ENCODE measurements at places on chromosomes 1 and 21.

DNA sequence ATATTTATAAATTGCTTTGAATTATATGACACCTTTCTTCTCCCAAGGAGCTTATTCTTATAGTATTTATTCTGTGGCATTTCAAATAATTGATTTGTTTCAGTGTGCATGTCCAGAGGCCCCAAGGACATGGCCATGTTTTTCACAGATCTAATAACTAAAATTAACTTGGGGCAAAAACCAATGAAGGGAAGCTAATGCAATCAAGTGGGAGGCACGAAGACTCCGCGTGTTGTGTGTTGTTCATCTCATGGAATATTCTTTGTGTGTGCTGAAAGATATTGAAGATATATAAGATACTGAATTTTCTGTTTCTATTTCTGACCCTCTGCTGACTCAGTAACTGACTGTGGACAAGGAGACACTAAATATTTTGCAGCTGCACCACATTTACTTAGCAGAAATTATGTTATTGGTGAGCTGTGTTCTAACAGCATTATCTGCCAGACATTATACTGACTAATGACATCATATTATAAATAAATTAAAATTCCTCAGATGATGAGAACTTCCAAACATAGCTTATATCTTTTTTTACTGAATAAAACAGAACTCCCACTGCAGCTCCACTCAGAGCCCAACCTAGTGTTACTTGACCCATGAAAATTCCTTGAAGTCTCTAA lies 519.3 kb upstream of the CXADR start:
- no peaks in the 10 kb centered on the region for H3K4me1 ChIP-seq
- H3K27me3 ChIP-seq, result no peaks in the 10 kb centered on the region
- H3K4me3 ChIP-seq, result no peak overlapping the region
- DNase-seq, result no peak
- no peak overlapping the region for H3K27ac ChIP-seq

DNA sequence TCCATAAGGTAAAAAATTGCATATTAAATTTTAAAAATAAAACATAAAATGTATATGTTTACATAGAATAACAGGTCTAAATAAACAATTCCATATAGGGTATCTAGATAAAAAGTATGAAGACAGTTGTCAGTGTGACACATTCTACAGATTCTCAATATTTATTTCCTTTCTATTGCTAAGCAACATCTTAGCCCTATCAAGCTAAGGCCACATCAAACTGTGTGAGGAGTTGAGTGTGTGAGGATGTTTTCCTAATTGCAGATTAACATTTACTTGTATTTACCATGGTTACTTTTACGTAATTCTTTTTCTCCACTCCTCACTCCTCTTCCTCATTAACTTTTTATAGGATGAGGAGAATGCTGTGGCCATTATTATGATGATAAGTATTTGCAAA lies 41.9 kb upstream of the MCOLN3 start:
- no peak for DNase-seq
- H3K27ac ChIP-seq, result no peak overlapping the region
- no peaks in the 10 kb centered on the region for H3K36me3 ChIP-seq
- H3K4me1 ChIP-seq, result no peaks in the 10 kb centered on the region
- no peak overlapping the region for H3K4me3 ChIP-seq

- H3K36me3 ChIP-seq, result no peaks in the 10 kb centered on the region
- no peak overlapping the region for H3K4me3 ChIP-seq
- DNase-seq, result no peak
- H3K27ac ChIP-seq, result no peak overlapping the region
Observed at GRCh38 chr1:150406483-150406882, 42.5 kb downstream of the RPRD2 start.

DNA sequence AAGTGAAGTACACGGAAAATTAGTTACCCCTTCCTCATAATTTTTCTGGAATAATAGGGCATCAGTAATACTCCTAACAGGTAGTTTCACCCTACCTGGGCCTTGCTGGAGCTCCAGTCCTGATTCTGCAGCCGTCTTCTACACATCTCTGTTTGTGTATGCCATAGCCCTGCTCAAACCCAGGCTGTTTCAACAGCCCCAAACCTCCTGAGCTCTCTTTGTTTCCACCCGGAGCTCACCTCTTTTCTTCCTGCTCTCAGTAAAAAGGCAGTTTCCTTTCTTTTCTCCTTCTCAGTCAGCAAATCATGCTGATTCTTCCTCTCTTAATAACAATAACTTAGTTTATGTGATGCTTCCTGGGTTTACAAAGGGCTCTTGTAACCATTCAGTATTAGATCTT lies 355.1 kb upstream of the RUNX1 start:
- H3K27ac ChIP-seq, result no peak overlapping the region
- no peak for DNase-seq
- H3K4me1 ChIP-seq, result no peaks in the 10 kb centered on the region
- no peak overlapping the region for H3K4me3 ChIP-seq
- H3K27me3 ChIP-seq, result no peaks in the 10 kb centered on the region

DNA sequence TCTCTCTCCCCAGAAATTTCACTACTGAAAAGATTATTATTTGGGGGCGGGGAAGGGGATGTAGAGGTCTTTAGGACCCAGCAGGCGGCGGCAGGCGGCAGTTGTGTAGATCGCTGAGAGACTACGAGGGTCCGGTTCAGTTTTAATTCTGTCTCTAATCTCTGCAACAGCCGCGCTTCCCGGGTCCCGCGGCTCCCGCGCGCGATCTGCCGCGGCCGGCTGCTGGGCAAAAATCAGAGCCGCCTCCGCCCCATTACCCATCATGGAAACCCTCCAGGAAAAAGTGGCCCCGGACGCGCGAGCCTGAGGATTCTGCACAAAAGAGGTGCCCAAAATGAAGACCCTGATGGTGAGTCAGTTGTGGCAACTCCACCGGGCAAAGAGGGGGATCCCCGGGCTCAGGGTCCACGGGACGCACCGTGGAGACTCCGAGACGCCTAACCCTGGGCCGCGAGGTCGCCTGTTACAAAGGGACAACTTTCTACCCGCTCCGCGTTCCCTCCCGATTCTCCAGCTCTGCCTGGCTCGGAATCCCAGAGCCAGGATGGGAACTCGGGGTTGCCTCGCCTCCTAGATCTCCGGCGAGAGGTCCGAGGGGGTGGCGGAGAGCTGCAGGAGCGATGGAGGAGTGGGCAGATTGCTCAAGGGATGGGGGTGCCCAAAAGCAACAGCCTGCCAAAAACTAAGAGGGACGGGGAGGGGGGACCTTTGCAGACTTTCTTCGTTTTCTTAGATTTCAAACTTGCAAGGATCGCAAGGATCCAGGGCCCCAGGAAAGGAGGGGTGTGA lies at the start of gene ST6GALNAC5:
Gene ST6GALNAC5, plus strand, starts transcription at position 139 of the 789 bp plus-strand sequence.
- no peak within 1 kb of the TSS for H3K4me3 ChIP-seq
- peaks cover 17% of the 10 kb centered on the region for H3K4me1 ChIP-seq
- no peak for DNase-seq
- H3K27ac ChIP-seq, result no peak within 1 kb of the TSS
- peaks cover 7% of the 10 kb centered on the region for H3K27me3 ChIP-seq
- H3K36me3 ChIP-seq, result no peaks in the 10 kb centered on the region

GRCh38 chr1:246193537-246193936 lies 313.5 kb downstream of the SMYD3 start:
- no peaks in the 10 kb centered on the region for H3K36me3 ChIP-seq
- H3K4me3 ChIP-seq, result no peak overlapping the region
- no peaks in the 10 kb centered on the region for H3K27me3 ChIP-seq
- no peak overlapping the region for H3K27ac ChIP-seq
- no peak for DNase-seq
- no peaks in the 10 kb centered on the region for H3K4me1 ChIP-seq

- no peak for DNase-seq
- H3K27me3 ChIP-seq, result no peaks in the 10 kb centered on the region
- H3K4me3 ChIP-seq, result no peak overlapping the region
- no peaks in the 10 kb centered on the region for H3K36me3 ChIP-seq
- no peaks in the 10 kb centered on the region for H3K4me1 ChIP-seq
Observed at GRCh38 chr1:164641353-164641730, 82.4 kb downstream of the PBX1 start.

GRCh38 chr21:26025536-26026512 lies 144.7 kb downstream of the APP start:
- H3K4me3 ChIP-seq, result no peak overlapping the region
- H3K36me3 ChIP-seq, result peaks cover 9% of the 10 kb centered on the region
- no peaks in the 10 kb centered on the region for H3K4me1 ChIP-seq
- H3K27me3 ChIP-seq, result no peaks in the 10 kb centered on the region

DNA sequence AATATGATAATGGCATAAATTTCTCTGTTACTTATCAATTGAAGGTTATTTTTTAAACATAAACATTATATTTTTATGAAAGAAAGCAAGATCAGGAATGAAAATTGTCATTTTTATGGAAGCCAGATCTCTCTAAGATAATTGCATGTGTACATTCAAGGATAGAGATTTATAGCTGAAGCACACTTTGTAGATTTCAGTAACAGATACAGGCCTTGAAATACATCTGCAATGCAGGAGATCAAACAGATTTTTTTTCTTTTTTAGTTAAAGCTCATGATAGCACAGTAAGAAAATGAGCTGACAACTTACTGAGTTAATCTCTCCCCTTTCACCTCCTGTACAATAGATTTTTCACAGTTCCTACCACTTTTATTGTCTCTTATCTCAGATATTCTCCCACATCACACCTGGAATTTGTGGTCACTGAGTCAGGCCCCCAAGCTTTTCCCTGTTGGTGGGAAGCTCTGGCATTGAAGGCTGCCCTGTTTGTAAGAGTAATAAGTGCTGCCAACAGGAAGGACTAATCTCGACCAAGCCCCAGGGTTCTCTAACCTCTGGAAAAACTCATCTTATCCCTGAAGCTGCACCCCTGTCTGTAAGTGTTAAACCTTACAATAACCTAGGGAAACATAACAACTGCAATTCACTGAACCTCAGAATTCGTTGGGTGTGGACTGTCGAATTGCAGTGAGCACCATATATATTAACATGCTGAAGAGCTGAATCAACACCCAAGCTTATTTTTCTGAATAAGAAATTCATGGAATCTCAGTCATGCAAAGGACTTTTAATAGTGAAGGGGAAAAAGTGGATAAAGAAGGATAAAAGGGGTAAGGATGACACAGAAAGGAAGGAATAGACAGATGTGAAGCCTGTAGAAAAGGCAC lies 599.0 kb downstream of the LMO4 start:
- DNase-seq, result no peak
- H3K27ac ChIP-seq, result no peak overlapping the region
- no peaks in the 10 kb centered on the region for H3K4me1 ChIP-seq
- H3K4me3 ChIP-seq, result no peak overlapping the region

GRCh38 chr21:45536301-45537081 lies 5.7 kb downstream of the SLC19A1 start:
- no peaks in the 10 kb centered on the region for H3K27me3 ChIP-seq
- H3K4me1 ChIP-seq, result peaks cover 19% of the 10 kb centered on the region
- no peak overlapping the region for H3K27ac ChIP-seq
- no peak overlapping the region for H3K4me3 ChIP-seq
- no peak for DNase-seq

GRCh38 chr1:239536165-239536849 lies 149.9 kb downstream of the CHRM3 start:
- no peak for DNase-seq
- H3K4me1 ChIP-seq, result no peaks in the 10 kb centered on the region
- H3K36me3 ChIP-seq, result no peaks in the 10 kb centered on the region
- H3K27me3 ChIP-seq, result no peaks in the 10 kb centered on the region

GRCh38 chr1:116139592-116140134 lies 28.5 kb downstream of the MAB21L3 start:
- no peak overlapping the region for H3K27ac ChIP-seq
- no peaks in the 10 kb centered on the region for H3K4me1 ChIP-seq
- no peaks in the 10 kb centered on the region for H3K36me3 ChIP-seq
- H3K4me3 ChIP-seq, result no peak overlapping the region

GRCh38 chr1:234927312-234927970 lies 201.2 kb downstream of the TOMM20 start:
- no peaks in the 10 kb centered on the region for H3K4me1 ChIP-seq
- H3K27me3 ChIP-seq, result no peaks in the 10 kb centered on the region
- H3K27ac ChIP-seq, result no peak overlapping the region
- DNase-seq, result no peak

- no peak overlapping the region for H3K4me3 ChIP-seq
- H3K27me3 ChIP-seq, result no peaks in the 10 kb centered on the region
- peak; percentile 44 for DNase-seq
- no peak overlapping the region for H3K27ac ChIP-seq
- H3K36me3 ChIP-seq, result no peaks in the 10 kb centered on the region
- peaks cover 6% of the 10 kb centered on the region for H3K4me1 ChIP-seq
Observed at GRCh38 chr1:184806296-184806721, 51.7 kb upstream of the EDEM3 start.

- H3K4me3 ChIP-seq, result no peak overlapping the region
- H3K36me3 ChIP-seq, result no peaks in the 10 kb centered on the region
- DNase-seq, result no peak
- no peaks in the 10 kb centered on the region for H3K27me3 ChIP-seq
Observed at GRCh38 chr1:8520483-8520966, 202.6 kb downstream of the SLC45A1 start.

DNA sequence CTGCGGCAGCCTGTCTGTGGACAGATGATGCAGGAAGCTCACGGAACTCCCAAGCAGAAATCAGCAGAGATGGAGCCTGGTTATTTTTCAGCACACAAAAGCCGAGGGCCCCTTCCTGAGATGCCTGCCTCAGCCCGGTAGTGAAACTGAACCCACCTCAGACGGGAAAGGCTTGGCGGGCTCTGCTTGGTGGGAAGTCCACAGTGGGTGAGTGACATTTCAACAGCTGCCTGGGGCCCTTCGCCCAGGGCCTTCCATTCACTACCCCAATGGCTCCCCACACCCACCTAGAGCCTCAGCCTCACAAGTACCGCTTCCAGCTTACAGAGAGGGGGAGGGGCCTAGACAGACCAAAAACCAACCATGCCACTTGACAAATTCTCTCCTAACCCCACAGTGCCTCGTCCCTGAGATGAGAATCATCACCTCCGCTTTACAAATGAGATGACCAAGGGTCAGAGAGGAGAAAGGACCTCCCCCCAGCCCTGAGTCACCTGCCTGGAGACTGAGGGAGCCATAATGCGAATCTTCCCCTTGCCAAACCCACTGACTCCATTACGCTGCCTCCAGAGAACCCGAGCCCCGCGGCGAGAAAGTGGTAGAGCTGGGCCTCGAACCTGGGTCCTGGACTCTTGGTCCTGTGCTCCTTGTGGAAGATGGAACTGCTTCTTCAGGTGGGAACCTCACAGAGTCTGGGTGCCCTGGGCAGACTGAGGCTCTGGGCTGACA lies 3.4 kb upstream of the ECE1 start:
- no peaks in the 10 kb centered on the region for H3K27me3 ChIP-seq
- H3K4me3 ChIP-seq, result no peak overlapping the region
- H3K4me1 ChIP-seq, result peaks cover 7% of the 10 kb centered on the region
- no peaks in the 10 kb centered on the region for H3K36me3 ChIP-seq
- H3K27ac ChIP-seq, result peak overlapping the region; percentile 59

- DNase-seq, result no peak
- no peaks in the 10 kb centered on the region for H3K36me3 ChIP-seq
- peak overlapping the region; percentile 78 for H3K27ac ChIP-seq
- peaks cover 43% of the 10 kb centered on the region for H3K4me1 ChIP-seq
Observed at GRCh38 chr1:87330885-87331364, 2.2 kb downstream of the LMO4 start.

- H3K27ac ChIP-seq, result no peak overlapping the region
- no peak overlapping the region for H3K4me3 ChIP-seq
- no peaks in the 10 kb centered on the region for H3K27me3 ChIP-seq
Observed at GRCh38 chr1:7912743-7913557, 27.7 kb downstream of the TNFRSF9 start.

All from liver (tissue), 10 donors.